Naive B cell (primary cell): ENCODE measurements at places on chromosomes 1 and 21.
A peak's percentile ranks its signal among the peaks of the same experiment; 100 is the strongest.

DNA sequence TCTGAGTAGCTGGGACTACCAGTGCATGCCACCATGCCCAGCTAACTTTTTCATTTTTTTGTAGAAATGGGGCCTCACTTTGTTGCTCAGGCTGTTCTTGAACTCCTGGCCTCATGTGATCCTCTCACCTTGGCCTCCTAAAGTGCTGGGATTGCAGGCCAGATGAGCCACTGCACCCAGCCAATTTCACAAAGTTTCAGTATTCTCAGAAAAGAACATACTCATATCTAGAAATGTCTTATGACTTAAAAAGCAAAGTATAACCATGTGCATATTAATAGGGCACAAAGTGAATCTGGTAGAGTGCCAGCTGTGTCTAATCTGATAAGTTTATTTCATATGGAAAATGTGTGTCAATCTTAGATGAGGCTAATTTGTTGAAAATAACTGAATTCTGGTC lies 87.5 kb upstream of the CACYBP start:
- DNase-seq = no peak

DNA sequence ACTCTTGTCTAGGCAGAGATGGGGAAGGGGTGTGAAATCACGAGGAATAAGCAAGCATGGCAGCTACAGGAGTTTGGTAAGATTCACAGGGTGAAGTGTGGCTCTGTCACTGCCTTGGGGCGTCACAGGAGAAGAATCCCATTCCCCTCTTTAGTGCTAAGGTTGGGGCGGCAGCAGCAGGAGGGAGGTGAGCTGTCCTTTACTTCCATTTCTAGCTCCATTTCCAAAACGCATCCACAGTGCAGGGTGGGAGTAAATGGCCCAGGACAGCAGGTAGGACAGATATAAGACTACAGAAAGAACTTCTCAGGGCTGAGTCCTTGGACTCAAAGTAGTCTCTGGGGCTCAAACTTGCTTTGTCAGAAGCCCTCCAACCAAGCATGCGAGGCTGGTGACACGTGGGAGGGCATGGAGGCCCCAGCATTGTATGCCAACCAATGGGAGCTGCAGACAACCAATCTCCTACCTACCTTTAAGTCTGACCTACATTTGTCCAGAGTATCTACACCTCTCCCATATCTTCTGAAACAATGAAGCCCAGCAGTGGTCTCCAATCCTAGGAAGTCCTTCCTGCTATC lies 8.5 kb downstream of the MEF2D start:
- DNase-seq = no peak

- no peak for DNase-seq
Observed at GRCh38 chr1:28933277-28933676, 18.9 kb downstream of the EPB41 start.

DNA sequence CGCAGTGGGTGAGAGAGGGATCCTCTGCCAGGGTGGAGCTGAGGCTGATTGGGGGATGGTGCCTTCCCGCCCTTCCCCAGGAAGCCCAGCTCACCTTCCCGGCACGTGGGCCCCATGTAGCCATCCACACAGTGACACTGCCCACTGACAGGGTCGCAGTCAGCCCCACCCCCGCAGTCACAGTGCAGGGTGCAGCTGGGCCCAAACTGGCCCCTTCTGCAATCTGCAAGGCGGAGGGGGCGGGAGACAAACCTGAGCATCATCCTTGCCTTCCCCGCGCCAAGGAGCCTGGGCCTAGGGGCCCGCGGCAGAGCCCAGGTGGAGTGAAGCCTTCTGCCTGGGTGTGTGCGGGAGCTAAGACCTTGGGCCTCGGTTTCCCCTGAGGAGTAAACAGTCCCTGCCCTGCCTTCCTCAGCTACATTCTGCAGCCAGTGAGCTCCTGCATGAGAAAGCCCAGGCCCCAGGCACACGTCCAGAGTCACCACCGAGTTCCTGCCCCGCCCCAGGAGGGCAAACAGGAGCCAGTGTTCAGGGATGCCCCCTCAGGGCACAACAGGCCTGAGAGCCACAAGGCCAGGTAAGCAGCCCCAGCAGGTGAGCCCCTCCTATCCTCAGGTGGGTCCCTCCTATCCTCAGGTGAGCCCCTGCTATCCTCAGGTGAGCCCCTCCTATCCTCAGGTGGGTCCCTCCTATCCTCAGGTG lies 38.2 kb downstream of the ARHGEF16 start:
- no peak for DNase-seq

GRCh38 chr1:203795441-203796235 lies at the start of the genes ZBED6 and ZC3H11A:
Gene ZBED6 (plus strand): TSS chr1:203795623. CDS start chr1:203797523, 1,900 bp downstream.
Gene ZC3H11A (plus strand): TSS chr1:203795623. CDS start chr1:203817071, 21,448 bp downstream.
- DNase-seq = peak; percentile 98

- no peak for DNase-seq
Observed at GRCh38 chr1:1406101-1406820, 832 bp downstream of the MRPL20 start.

- no peak for DNase-seq
Observed at GRCh38 chr1:109148987-109149561, 35.2 kb downstream of the ELAPOR1 start.

DNA sequence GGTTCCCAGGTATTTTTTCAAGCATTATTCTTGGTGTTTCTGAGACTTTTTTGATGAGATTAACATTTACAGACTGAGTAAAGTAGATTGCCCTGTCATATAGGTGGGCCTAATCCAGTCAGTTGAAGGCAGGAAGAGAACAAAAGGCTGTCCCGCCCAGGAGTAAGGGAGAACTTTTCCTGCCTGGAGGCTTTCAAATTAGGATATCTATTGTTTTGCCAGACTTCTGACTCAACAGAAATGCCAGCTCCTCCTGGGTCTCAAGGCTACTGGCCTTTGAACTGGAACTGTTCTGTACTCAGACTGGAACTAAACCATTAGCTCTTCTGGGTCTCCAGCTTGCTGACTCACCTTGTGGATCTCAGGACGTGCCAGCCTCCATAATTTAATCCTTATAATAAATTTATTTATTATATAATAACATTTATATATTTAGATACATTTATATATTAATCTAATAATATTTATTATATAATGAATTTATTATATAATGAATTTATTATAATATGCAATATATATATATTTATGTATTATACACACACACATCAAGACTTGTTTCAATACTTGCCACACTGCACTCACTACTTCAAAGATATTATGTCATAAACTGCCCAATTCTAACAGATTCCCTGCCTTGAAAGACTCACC lies 510.8 kb upstream of the B3GALT2 start:
- DNase-seq = no peak

DNA sequence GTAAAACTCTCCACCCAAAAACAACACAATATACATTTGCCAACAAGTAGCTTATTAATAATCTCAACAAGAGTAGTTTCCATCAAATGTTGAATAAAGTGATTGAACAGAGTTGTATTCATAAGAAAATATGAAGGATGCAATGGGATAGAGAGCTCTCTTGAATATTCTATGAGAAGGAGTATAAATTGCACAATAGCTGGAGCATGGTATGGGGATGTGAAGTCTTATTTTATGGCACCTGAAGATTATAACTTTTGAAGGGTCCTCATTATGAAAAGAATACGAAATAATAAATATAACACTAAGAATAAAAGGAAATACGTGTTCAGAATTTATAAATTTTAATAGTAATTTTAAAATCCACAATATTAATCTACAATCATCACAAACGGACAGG lies 1415.1 kb downstream of the KCNT2 start:
- no peak for DNase-seq

- no peak for DNase-seq
Observed at GRCh38 chr21:45638707-45639106, 4.8 kb upstream of the PCBP3 start.

- no peak for DNase-seq
Observed at GRCh38 chr1:69195136-69195535, 372.6 kb upstream of the LRRC7 start.

GRCh38 chr1:9181990-9182783 lies 52.4 kb upstream of the H6PD start:
- no peak for DNase-seq

GRCh38 chr1:190144650-190145049 lies 333.0 kb downstream of the BRINP3 start:
- no peak for DNase-seq

GRCh38 chr1:246095443-246095842 lies 411.6 kb downstream of the SMYD3 start:
- no peak for DNase-seq

DNA sequence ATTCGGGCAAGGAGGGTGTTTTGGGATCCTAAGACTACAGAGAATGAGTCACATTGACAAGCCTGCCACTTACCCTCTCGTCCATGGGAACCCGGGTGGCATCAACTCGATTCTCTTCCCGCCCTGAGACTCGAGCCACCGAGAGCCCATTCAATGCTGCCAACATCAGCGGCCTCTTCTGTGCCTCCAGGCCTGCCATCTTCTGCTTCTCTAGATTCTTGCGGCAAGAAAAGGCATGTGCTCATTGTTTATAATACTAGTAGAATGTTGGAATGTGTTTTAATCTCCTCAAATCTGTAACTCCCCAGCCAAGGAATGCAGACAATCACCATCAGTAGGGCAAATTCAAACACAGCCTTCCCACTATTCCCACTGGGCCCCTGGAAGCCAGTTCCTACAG lies 96.9 kb downstream of the SMYD2 start:
- DNase-seq = no peak

DNA sequence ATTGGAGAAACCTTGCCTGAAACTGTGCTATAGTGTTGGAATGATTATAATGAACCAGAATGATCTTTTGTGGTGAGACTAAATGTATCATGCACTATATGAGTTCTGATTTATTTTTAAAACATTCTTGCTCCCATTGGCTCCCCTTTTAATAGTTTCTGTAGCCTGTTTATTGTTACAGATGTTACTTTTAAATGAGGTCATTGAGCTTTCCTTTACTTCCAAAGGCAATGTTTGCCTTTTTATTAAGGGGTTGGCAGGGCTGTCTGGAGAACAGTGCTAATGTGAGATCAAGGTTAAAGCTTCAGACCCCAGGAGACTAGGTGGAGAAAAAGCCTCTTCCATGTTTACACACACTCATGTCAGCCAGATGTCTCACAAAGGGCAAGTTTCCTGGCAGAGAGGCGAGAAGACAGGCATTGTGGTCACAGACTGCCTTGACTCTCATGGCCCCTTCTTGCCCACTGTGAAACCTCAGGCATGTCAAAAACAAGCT lies 120.6 kb upstream of the RAVER2 start:
- DNase-seq = no peak

DNA sequence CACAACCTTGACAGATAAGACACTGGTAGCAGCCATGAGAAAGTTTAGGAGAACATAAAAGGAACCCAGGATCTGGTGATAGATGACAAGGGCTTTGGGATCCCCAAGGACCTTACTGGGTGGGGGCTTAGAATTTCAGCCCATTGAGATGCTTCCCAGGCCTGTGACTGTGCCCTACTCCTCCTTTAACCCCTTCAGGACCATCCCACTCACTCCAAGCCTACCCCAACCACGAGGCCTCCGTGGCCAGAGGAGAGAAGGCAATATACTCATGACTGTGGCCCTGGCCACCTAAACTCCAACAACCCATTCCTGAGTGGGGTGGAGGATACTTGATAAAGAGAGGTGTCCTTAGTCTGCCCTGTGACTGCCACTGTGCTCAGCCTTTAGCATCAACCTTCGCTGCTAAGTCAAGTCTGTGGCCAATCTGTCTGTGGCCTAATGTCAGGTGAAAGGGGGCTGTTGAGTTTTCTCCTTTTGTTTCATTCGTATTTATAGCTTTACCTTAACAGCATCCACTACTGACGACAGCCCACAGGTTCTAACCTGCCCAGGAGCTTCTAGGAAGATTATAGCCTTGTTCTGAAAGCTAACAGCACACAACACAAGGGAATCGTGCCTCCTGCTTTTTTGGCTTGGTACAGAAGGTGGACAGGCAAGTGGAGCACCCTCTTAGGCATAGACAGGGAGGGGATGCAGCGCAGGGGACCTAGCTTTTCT lies 16.9 kb upstream of the BCAR3 start:
- DNase-seq = no peak

DNA sequence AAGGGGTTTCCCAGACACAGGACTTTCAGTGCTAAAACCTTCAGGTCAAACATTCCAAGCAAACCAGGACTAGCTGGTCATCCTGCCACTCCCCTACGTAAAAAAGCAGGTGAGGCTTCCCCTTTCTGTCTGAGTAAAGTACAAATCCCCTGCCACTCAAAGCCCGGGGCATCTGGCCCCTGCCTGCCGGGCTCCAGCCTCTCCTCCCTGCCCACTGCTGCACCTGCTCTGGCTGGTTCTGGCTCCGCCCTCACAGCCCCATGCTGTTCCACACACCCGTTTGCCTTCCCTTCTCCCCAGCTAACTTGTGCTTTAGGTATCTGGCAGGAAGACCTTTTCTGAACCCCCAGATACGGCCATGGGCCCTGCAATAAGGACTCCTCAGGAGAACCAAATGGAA lies 23.3 kb upstream of the S100A7 start:
- no peak for DNase-seq

- DNase-seq = no peak
Observed at GRCh38 chr1:233197940-233198339, 97.6 kb downstream of the PCNX2 start.

DNA sequence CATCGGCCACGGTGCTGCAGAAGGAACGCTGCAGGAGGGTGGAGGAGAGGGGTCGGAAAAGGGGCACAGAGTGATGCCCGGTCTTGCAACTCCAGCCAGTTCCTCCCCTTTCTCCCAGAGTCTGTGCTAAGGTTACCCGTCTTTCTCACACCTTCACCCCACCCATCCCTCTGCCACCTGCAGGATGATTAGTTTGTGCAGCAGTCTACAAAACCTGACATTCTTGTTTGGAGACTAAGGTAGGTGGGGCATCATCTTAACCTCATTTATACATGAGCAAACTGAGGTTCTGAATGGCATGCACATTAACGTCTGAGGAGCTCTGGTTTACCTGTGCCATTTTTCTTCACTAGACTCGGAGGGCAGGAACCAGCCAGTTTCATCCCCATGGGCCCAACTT lies 232.3 kb downstream of the GRIK3 start:
- no peak for DNase-seq

- peak; percentile 84 for DNase-seq
Observed at GRCh38 chr1:55215194-55216021, at the start of gene USP24. Gene USP24 (minus strand): TSS chr1:55215364. CDS start chr1:55215113, 251 bp downstream.

- no peak for DNase-seq
Observed at GRCh38 chr1:94093996-94094395, 27.0 kb downstream of the ABCA4 start.

DNA sequence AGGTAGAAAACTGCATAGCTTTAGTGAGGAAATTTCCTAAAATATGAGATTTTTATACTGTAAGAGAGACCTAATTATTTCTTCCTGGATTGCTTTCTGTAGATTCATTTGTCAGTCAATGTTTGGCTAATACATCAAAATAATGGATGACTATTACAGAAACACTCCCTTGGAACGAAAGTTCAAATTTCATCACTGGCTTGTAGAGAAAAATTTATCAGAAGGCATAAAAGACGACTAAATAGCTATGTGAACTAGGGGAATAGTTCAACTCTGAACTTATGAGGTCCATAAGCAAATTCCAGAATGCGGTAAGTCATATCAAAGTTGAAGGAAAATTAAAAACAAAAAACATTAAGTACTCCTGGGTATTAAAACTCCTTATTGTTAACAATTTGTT lies 36.0 kb downstream of the WNT2B start:
- no peak for DNase-seq
